ENCODE measurements at places on chromosomes 1 and 21.

DNA sequence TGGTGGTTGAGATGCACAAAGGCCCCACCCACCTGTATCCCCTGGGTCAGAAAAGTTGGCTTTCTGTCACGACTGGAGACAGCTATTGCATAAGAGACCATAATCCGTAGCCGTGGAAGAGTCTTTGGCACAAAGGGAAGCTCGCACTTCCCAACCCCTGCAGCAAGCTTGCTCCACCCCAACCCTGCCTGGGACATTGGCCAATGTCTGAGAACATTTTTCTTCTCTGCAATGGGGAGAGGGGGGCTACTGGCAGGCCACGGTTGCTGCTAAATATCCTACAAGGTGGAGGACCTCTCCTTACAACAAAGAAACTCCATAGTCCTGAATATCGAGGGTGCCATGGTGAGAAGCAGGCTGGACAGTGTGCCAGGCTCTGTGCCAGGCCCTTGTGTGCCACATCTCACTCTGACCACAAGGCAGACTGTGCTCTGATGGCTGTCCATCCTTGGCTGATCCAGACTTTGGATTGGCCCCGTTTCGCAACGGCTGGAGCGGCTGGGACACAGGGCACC lies 104.1 kb downstream of the CSMD2 start:
- DNase-seq: no peak

- no peak for DNase-seq
These were observed 58.5 kb downstream of the FOXO6 start for GRCh38 chr1:41419584-41420295.

DNA sequence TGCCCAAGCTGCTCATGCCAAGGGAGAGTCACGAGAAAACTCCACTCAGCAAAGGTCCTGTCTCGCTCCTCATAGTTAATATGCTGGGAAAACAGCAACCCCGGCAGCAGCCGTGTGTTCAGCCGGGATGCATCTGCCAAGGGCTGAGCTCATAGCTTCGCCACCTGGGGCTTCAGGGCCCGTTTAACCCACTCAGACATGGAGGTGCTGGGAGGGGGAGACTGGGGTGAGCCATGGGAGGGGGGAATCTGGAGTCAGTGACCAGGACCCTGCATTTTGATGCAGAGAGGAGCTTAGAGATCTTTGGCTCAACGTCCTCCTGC lies 283.4 kb downstream of the PTPRU start:
- DNase-seq: no peak

GRCh38 chr1:54300401-54300800 lies 100.4 kb downstream of the MRPL37 start:
- DNase-seq: no peak

GRCh38 chr21:44078411-44078981 lies 28.7 kb upstream of the PWP2 start:
- no peak for DNase-seq

DNA sequence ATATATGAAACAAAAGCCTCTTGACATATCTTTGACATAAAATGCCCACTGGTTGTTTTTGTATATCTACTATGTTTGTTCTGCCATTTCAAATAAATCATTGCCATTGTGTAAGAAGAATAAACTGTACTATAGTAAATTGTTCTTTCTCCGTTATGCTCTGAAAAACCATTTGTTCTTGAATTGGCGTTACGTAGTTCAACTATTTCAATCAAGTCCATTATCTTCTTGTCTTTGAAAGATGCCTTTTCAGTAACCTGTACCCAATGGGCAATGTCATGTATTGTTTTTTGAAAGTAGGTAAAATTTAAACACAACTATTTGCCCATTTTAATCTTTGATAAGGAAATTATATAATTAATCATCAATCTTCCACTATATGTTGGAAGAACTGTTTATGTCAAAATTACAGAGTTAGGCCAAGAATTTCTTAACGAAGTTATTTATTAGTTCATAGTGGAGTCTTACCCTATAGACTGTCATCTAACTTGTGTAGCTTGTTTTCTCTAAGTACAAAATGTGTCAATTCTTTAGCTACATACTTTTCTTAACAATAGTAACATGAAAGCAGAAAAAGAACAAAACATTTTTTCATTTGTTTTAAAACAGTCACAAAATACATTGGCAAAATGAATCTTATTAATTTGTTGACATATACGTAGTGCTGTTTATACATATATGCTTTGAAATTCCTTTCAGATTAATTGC lies 294.8 kb downstream of the PTPRC start:
- no peak for DNase-seq

DNA sequence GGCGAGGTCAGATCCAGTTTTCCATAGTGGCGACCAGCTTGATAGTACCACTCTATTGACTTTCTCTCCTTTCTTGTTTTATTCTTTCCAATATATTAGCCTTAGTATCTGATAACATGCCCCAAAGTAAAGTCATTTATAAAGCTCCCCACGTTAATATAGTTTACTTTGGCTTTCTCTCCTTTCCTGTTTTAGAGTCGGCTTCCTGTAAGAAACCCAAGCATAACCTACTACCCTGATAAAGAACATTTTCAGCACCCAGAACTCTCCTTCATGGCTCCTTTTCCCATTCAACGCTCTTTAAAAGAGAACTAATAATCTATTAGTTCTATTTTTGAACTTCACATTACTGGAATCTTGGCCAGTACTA lies 23.7 kb downstream of the CD1D start:
- no peak for DNase-seq

- no peak for DNase-seq
These were observed 7.9 kb upstream of the GUCA2B start for GRCh38 chr1:42145389-42145716.

- no peak for DNase-seq
These were observed 18.9 kb upstream of the RNF223 start for GRCh38 chr1:1092894-1093609.
